ENCODE measurements at places on chromosomes 3 and 15.

DNA sequence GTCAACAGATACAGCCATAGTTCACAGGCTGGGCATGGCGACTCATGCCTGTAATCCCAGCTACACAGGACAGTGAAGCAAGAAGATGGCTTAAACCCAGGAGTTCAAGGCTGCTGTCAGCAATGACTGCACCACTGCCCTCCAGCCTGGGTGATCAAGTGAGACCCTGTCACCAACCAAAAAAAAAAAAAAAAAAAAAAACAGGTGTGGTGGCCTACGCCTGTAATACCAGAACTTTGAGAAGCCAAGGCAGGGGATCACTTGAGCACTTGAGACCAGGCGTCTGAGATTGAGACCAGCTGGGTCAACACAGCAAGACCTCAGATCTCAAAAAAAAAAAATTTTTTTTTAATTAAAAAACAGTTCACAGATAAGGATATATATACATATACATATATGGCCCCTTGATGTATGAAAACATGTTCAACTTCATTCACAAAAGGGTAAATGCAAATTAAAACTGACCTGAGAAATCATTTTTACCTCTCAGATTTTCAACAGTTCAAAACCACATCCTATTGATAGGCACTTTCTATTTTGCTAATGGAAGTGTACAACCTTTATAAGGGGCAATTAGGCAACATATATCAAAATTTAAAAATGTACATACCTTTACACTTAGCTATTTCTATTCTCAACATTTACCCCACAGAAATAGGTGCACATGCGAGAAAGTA lies 51.1 kb downstream of the OSBPL10 start:
- no peak for DNase-seq

- no peak for DNase-seq
These were observed 11.4 kb downstream of the SQOR start for GRCh38 chr15:45646220-45646619.

DNA sequence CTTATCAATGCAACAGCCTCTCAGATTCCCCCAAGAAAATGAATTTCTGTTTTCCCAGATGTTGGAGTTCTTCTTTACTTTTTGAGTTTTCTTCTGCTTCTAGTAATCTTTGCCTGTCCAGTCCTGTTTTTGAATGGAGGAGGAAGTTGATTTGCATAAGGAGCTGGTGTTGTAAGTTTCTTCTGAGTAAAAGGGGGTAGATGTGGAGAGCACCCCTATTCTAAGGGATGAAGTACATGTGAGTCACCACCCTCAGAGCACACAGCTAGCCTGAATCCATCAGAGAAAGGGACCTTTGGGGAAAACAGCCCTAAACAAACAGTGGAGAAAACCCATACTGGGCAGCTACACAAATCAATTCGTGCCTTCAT lies 34.5 kb downstream of the ACAA1 start:
- peak; percentile 59 for DNase-seq

GRCh38 chr15:98666441-98666840 lies 18.1 kb downstream of the IGF1R start:
- no peak for DNase-seq

DNA sequence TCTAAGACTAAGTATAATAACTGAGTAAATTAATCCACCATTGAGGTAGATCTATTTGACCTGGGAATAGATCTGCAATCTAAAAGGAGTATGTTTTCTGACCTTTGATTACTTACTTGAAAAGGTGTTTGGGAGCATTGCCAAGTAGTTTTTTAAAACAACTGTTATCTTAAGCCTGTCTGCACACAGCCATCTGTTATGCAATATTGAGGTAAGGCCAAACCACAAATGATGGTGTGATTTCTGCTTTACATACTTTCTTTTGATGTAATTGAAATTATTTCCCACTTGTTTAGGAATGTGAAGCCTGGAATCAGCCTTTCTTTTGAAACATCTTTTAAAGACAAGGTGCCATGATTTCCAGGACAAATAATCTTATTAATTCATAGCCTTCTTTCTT lies 274.0 kb downstream of the BBX start:
- DNase-seq: no peak

GRCh38 chr3:153142961-153143360 lies 19.1 kb upstream of the RAP2B start:
- DNase-seq: no peak

DNA sequence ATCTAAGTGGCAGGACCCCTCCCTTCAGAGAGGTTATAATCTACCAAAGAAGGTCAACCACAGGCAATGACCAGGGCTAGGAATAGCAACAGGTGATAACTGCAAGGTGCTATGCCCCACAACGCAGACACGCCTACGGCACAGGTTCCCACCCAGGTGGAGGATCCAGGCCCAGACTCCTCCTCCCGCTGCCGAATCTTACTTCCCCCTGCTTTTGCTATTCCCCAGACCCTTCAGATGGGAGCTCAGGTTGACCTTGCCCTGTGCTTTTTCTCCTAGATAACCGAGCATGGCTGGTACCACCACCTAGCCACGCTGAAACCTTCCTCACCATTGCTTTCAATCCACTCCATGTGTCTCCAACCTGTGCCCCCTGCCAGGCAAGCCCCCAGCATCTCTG lies 142.2 kb upstream of the IGF1R start:
- DNase-seq: no peak

DNA sequence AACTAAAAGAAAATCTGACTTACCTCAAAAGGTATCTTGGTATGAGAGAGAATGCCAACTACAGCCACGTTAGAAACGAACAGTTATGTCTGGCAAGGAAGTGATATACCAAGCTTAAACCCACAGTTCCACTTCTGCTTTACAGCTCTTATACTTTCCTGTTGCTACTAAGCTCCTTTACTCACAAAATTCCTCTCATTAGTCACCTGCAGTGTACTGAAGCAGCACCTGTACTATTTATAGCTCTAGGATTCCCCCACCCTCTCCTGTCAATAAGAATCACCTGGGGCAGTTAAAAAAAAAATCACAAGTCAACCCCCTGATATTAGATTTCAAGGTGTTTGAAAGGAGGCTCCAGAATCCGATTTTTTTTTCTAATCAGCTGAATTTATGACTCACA lies 2.9 kb upstream of the TMEM266 start:
- DNase-seq: peak; percentile 27

- no peak for DNase-seq
These were observed 55.8 kb upstream of the MINAR1 start for GRCh38 chr15:79376383-79376782.

- peak; percentile 41 for DNase-seq
These were observed 108.3 kb downstream of the TFDP2 start for GRCh38 chr3:142040941-142041491.

DNA sequence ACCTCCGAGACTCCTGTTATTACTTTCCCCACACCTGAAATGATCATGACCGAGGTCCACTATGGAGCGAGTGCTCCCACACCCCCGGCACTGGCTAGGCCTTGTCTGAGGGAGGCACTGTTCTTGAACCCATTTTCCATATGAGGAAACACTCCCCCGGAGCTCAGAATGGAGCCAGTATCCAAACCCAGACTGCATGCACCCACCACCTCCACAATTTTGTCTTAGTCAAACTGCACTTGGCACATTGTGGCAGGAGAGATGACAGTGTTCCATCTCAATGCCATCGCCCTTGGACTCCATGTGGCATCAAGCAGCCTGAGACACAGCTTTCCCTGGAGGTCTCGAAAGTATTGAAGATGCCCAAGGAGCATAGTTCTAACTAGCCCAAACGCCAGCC lies 154.1 kb downstream of the NUP210 start:
- DNase-seq: no peak

DNA sequence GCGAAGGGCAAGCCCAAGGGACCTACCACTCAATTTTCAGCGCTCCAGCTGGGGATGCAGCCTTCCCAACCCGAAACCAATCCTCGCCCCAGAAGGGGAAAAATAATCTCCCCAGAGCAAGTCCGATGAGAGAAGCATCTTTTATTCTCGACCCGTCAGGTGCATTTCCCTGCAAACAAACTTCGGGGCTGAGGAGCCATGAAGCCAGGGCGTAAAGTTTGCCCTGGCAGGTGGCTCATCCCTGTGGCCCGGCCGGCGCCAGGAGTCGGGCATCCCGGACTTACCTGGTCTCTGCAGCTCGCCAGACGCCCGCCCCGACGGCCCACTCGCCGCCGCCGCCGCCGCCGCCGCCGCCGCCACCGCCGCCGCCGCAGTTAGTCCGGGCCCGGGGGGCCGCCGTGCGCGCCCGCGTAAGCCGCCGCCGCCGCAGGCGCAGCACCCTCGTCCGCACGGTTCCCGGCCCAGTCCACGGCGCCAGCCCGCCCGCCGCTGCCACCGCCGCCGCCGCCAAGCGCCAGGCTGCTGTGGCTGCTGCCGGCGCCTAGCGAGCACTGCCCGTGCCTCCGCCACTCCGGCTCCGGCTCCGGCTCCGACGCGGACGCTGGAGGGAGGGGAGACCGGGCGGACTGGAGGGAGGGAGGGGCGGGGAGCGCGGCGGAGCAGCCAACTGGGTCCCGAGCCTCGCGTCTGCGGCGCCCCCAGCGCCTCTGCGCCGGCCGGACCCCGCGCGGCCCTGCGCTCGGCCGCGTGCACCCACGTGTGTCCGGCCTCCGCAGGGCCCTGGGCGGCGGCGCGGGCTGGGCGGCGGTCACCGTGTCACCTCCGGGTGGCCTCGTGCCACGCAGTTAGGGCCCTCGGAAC lies at the start of gene CNTN3:
Gene CNTN3, minus strand, starts transcription at position 553 of the 861 bp plus-strand sequence. CDS start 93,547 bp downstream, outside the sequence.
- DNase-seq: no peak

DNA sequence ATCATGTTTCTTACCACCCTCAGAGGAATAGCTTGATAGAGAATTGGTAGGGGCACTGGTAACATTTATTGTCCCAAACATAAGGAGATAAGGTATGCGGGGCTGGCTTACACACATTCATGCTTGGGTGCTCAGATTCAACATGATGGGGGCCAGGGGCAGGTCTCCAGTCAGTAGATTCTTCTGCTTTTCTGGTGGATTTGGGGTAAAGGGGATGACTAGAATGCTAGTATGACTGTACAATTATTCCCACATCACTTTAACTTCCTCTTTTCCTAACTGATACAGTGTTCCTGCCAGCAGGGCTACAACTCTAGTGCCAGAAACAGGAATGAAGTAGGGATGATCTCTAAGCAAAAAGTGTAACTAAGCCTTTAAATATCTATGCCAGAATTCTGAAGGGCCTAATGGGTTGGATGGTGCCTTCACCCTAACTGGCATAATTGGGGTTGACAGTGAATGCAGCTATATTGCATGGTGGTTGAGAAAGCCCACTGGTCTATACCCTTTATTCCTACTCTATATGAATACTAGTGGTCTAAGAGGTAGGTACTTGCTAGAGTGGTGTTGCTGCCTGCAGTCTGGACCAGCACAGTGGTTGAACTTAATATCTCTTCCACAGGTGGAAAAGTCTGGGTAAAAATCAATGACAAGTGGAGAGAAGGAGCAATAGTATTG lies 117.4 kb downstream of the IL12A start:
- DNase-seq: peak; percentile 85

GRCh38 chr3:48789665-48790064 lies 58.0 kb downstream of the PRKAR2A start:
- no peak for DNase-seq

DNA sequence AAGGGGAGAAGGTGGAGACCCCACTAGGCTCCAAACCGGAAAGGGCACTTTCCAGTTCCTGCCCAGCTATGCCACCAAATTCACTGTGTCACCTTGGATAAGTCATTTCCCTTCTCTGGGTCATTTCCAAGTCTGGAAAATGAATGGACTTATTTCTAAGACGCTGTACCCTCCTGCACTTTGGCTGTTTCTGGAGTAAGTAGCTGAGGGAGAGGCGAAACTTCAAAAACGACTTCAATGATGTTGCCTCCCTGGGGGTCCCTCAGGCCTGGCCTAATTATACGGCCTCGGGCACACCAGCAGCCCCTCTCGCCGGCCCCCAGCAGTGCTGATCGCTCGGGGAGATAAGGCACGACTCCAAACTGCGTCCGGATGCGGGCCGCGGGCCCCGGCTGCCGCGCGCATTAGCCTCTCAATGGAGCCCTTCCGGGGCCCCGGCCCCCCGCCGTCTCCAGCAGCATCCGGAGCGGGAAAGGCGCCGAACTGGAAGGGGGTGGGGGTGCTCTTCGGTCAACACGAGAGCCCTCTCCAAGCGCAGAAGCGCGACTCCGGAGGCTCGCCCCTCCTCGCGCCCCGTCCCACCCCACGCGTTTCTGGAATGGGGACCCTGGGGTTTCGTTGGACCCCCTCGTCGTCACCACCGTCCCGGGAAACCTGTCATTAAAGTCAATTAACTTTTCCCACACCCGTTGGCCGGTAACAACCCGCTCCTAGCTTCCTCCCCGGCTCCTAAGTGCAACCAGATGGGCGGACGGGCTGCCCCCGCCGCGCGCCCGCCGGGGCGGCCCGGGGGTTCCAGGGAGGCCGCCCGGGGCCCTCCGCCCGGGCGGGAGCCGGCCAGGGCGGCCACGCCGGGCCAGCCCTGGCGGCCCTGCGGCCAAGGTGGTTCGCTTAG lies 4.8 kb downstream of the HES1 start:
- peak; percentile 23 for DNase-seq

GRCh38 chr15:91919014-91919534 lies 65.6 kb downstream of the SLCO3A1 start:
- peak; percentile 12 for DNase-seq

DNA sequence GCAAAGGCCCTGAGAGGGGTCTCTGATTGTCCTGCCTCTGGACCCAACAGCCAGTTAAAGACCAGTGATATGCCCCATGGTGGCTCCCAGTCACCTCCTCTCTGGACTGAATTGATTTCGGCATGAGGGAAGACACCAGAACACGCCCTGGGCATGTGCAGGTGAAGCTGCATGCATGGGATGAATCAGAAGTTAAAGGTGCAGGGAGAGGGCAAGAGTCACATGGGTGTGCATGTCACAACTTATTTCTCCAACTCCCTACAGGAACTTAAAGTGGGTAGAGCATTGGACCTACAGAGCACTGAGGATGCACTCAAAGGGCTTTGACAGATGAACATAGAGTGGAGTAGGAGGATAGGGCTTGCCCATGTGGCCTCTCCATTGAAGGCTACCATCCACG lies 16.9 kb upstream of the RHCG start:
- no peak for DNase-seq

- DNase-seq: no peak
These were observed 3.0 kb upstream of the CPEB1 start for GRCh38 chr15:82650046-82650670.

- no peak for DNase-seq
These were observed 441.1 kb upstream of the DPH6 start for GRCh38 chr15:35987056-35987455.

DNA sequence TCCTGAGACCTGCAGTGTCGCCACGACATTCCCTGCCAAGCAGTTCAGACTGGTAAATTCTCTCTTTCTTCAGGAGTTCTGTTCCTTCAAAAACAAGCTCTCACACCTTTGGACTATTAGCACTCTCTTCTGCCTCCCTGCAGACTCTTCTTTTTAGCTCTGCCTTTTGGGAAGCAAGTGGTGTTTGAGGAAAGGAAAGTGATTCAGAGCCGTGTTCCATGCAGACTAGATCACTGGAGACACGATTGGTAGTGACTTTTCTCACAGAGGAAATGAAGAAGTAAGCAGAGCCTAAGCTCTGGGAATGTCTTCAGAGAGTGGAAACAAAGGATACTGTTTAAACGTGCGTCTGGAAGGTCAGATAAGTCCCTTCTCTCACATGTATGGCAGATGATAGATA lies 270.6 kb upstream of the TPRG1 start:
- peak; percentile 44 for DNase-seq

DNA sequence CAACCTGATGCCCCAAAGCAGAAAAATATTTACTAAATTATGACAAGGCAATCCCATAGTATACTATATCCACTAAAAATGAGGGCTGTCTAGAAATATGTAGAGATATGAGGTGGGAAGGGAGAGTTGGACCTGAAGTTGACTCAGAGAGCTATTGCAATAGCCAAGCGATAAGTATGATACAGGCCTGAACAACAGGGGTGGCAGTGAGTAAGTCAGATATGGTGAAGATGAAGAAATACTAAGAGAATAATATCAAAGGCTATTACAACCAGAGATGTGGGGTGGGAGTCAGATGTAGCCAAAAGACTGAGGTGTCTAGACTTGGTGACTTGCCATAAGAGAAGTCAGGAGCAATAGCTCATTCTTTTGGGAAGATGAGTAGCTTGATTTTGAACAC lies 9.2 kb downstream of the HSPBAP1 start:
- DNase-seq: no peak
